ENCODE measurements at places on chromosomes 2 and 18.
A peak's percentile ranks its signal among the peaks of the same experiment; 100 is the strongest.

- no peak for DNase-seq
Measured at GRCh38 chr2:47025969-47026610, 110.5 kb upstream of the MCFD2 start.

GRCh38 chr2:75680402-75680801, 30.3 kb downstream of the GCFC2 start:
- no peak for DNase-seq

DNA sequence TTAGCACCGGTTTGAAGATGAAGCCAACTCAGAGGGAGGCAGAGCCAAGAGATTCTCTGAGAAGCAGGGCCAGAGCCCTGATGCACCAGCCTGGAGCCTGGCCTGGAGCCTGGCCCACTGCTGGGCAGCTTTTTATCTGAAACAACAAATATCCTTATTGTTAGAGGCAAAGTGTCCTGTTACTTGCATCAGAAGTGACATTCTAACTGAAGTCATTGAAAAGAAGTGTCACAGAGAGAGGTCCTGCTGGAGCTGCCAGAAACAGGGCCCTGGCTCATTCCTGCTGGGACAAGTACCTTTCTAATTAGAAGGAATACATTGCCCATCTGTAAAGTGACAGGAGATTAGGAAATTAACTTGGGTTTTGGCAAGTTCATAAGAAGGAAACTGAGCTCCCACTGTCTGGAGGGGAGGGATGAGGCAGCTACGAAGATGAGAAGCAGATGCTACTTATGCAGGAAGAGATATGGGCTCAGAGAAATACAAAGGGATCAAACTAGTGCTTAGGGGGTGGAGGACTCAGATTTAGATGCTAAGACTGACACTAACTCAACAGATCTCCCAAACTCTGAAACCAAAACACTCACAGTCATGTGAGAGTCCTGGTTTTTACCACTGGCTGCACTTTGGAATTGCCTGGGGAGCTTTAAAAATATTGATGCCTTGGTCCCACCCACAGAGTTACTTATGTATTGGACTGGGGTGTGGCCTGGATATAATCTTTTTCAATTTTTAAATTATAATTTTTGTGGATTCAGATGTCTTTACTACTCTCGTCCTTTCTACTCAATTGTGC, 11.0 kb upstream of the HK2 start:
- DNase-seq, result no peak

- no peak for DNase-seq
Measured at GRCh38 chr18:10045296-10045891, 131.6 kb downstream of the VAPA start.

GRCh38 chr18:41466436-41467160, 488.4 kb upstream of the PIK3C3 start:
- no peak for DNase-seq

GRCh38 chr2:190202604-190203003, 117.0 kb downstream of the HIBCH start:
- no peak for DNase-seq

GRCh38 chr2:37365669-37366068, 21.2 kb downstream of the QPCT start:
- no peak for DNase-seq

DNA sequence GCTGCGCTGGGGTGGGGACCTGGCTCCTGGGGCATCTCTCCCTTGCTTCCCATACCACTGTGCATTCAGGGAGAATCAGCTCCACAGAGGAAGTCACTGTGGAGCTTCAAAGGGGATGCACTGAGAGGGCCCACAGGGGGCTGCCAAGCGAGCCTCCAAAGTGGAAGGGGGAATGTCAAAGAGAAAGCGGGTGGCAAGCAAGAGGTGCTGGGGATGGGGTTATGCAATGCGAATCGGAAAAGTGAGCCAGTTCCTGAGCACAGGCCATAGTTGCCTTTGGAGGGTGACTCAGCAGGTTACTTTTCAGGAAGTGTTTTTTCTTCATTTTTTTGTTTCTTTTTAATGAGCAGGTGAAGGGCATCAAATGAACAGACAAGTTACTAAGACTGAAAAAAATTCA, 17.6 kb downstream of the PMAIP1 start:
- no peak for DNase-seq

GRCh38 chr2:101717071-101717845, 19.8 kb downstream of the MAP4K4 start:
- no peak for DNase-seq

GRCh38 chr18:79484661-79485621, 89.2 kb downstream of the NFATC1 start:
- peak; percentile 11 for DNase-seq

Data from activated naive CD8-positive, alpha-beta T cell treated with anti-CD3 and anti-CD28 coated beads, Interleukin-2, amount 10 ng/mL, durations not matched to agents 7 days and 5 days (primary cell).